ENCODE measurements at places on chromosomes 11 and 22. TPM values are rescaled to one million over a fixed set of nuclear protein-coding genes. Genes with fewer than 3 reads are reported as not detected.

The VPREB1 gene
- not detected for total RNA-seq

The KCNJ1 gene
- total RNA-seq: 0.13 TPM

The ZNF74 gene
- total RNA-seq: 10.8 TPM

The KLHL35 gene
- 3.6 TPM for total RNA-seq

The C11orf71 gene
- total RNA-seq: 8.5 TPM

The SLC22A25 gene
- not detected for total RNA-seq

The HBG1 gene
- 5.3 TPM for total RNA-seq

GRCh38 chr22:50621356-50621880 is 6.5 kb downstream of the ARSA start:
- no peak for DNase-seq

- DNase-seq: no peak
Measured at GRCh38 chr11:19820100-19820499, 107.5 kb downstream of the NAV2 start.

- DNase-seq: no peak
Measured at GRCh38 chr11:59960502-59961381, 3.1 kb upstream of the OOSP4A start.

DNA sequence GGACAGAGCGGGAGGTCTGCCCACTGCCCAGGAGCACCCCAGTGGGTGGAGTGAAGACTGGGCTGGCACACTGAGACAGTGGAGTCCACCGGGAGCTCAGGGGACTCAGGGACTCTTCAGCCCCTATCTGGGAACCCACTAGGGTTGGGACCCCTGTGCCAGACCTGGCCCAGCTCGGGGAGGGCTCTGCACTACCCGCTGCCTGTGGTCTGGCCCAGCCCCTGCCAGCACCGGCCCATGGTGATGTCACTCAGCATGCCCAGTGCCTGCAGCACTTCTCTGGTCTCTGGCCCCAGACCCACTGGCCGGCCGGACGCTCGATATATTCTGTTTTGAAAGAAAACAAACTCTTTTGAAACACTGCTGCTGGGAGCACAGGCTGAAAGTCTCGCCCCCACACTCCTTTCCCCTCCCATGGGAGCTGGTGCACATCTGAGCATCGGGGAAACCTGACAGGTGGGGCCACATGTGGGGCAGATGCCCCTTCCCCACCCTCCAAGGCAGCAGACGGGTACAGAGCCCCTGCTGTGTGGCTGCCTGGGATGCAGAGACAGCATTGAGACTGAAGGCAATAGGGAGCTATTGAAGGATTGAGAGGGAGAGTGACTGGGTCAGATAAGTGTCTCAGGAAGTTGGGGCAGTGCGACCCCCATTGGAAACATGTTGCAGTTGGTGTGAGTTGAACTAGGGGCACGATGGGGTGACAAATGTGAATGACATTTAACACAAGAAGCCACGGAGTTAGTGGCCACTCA is 62.9 kb downstream of the MYEOV start:
- DNase-seq: peak; percentile 39
